ENCODE measurements at places on chromosomes 1 and 21.

DNA sequence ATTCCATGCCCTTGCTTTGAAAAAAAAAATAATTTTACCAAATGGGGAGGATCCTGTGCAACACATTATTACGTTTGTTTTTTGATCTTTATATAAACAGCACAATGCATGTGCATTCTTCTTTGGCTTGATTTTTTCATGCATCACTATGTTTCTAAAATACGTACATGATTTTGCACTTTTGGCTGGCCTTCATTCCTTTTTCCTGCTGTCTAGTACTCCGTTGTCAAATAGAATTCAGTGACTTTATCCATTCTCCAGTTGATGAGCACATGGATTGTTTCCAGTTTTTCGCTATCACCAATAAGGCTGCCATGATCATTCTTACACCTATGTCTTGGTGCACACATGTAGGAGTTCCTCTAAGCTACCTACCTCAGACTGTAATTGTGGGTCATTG, 63.0 kb upstream of the ID3 start:
- no peak for DNase-seq

DNA sequence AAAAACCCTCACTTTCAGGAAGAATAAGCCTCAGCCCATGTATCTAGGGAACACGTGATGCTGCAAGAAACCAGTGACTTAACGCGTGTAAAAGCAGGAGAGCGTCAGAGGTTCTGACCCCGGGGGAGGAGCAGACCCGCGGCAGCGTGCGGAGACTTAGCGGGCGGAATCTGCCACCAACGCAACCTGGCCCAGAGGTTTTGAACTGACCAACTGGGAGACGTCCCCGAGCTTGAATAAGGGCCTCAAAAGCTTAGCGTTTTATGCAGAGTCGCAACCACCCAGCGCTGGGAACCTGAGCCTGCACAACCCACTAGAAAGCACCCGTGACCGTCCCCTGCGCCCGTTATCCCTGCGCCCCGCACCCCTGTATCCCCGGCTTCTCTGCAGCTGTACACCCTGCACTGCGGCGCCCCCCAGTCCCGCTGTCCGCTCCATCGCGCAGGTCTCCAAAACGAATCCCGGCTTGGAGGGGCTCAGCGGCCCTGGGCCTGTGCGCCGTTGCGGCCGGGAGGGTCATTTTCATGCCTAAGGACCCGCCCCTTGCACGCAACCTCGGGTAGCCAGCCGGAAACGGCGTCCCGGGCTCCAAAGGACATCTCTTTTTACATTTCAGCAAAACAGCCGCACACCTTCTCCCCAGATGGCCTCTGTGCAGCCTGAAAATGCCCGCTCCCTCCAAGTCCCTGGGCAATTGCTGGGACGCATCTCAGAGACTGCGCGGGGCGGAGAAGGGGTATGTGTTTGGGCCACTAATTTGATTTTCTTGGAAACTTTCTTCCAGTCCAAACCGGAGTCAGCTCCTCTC, 29.4 kb upstream of the TRIM17 start:
- DNase-seq, result no peak

- DNase-seq, result peak; percentile 33
These were observed 88.4 kb upstream of the RHOU start for GRCh38 chr1:228646717-228647522.

DNA sequence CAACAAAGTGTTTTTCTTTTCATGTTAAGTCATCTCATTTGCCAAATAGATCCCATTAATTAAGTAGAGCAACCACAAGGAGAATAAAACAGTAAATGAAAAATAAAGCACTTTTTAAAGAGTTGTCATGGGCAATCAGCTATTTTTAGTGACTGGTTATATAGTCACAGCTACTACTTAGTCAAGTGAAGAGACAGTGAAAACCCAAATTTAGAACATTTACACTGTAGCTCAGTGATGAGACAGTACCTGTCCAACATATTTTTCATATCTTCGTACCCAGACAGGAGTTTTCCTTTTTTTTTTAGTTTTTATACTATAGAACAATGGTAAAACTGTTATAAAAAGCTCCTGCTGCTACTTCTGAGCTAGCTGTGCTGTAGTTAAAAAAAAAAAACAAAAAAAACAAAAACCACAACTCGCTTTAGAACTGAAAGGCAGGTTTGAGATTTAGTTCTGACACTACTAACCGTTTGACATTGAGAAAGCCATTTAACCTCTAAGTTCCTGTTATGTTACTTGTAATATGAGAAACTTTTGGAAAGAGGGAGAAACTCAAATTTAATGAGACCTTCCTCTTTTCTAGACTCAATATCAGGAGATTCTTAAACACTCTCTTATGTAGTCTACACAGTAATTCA, 777.5 kb downstream of the ADGRL2 start:
- DNase-seq, result no peak

- no peak for DNase-seq
These were observed 22.2 kb upstream of the ECE1 start for GRCh38 chr1:21312407-21312992.

- no peak for DNase-seq
These were observed 27.9 kb upstream of the TNR start for GRCh38 chr1:175771289-175771688.

DNA sequence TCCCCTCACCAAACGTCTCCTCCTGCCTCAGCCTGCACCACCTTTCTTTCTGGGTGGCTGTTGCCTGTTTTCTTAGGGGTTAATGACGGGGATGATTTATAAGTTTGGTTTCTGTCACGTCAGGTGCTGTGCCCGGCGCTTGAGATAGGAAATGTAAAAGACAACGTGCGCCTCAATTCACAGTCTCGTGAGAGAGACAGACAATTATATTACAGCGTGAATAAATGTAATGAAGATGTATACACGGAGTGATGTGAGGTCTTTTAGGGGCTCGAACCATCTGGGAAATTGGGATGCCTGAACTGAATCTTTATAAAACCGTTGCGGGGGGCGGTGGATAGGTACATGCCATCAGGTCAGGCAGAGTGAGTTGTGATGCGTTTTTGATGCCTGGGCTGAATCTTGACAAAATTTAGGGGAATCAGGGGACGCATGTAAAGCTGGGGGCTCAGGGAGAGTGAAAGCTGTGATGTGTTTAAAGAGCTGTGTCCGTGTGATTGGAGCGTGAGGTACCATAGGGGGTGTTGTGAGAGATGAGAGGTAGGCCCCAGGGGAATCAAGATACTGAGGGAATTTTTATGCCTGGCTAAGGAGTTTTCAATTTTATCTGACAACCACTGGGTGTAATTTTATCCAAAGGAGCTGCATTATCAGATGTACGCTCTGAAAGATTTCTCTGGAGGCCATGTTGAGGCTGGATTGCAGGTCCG, 831 bp downstream of the TIPRL start:
- DNase-seq, result no peak

- no peak for DNase-seq
These were observed 7.9 kb downstream of the RPL11 start for GRCh38 chr1:23699280-23700179.

GRCh38 chr1:244048256-244049161, 2.6 kb upstream of the ZBTB18 start:
- DNase-seq, result peak; percentile 85

Data from NCI-H2029 treated with DMSO at 0.1 percent for 48 hours (cell line).